Fibroblast of skin of right quadriceps (primary cell): ENCODE measurements at places on chromosomes 6 and 20.

DNA sequence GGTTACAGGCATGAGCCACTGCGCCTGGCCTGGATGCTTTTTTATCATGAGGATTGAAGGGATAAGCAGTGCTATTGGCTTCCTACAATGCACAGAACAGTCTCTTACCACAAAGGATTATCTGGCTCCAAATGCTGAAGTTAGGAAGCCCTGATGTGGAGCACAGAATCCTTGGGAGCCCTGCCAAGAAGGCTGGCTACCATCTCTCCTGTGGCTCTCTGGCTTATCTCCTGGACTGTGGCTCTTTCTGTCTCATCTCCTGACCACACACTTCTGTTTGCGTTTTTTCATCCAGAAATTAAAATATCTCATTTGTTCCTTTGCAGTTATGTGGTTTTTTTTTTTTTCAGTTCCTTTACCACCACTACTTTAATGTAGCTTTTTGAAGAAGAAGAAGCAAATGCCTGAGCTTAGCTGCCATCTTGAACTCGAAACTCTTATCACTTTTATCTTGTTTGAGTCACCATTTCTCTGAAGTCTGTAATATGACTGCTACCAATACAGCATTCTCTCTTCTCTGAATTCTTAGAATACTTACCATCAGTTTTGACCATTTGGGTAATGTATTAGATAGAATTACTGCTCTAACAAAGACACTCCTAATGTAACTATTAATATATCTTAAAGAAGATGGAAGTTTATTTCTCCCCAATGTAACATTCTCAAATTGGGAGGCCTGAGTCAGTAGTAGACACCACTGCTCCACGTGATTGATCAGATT lies 1044.7 kb downstream of the KIF16B start:
- DNase-seq = peak; percentile 27

GRCh38 chr6:69918813-69919475 lies 52.6 kb downstream of the COL19A1 start:
- DNase-seq = no peak

DNA sequence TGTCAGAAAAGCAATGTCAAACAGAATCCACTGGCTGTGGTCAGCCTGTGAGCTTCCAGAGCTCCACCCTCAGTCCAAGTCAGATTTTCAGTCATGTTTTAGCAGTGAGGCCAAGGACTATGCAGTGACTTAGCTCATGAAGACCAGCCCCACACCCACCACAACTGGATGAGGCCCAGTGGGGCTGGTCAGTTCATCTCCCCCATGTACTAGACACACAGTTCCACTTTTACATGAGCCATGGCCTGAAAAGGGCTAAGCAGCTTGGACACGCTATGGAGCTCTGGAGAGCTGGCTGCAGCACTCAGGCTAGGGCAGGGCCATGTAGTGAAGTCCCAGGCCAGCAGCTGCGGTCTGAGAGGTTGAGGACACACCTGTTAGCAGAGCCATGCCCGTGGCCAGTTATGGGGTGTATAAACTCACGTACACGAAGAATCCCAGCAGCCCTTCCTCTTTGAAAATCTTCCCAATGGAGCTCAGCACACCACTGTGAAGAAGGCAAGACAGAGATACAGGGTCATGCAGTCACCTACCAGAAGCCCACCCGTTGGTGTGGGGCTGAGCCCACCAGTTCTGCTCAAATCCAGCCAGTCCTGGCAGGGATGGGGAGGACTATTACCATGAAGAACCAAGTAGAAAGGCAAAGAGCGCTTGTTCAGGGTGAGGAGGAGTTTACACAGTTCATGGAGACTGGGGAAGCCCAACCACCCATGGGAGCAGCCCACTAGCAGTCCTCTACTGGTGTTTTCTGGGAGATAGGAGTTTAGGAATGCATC lies 10.6 kb downstream of the MTCH1 start:
- no peak for DNase-seq

GRCh38 chr6:37530297-37530696 lies 30.6 kb upstream of the CCDC167 start:
- DNase-seq = no peak

GRCh38 chr6:111119571-111120329 lies 32.4 kb downstream of the SLC16A10 start:
- DNase-seq = peak; percentile 29

- no peak for DNase-seq
These were observed 90.7 kb downstream of the KHDC1L start for GRCh38 chr6:73134588-73134987.

- DNase-seq = no peak
These were observed 243.2 kb downstream of the ANKRD60 start for GRCh38 chr20:57985278-57985677.

GRCh38 chr6:16731478-16732051 lies 29.7 kb downstream of the ATXN1 start:
- no peak for DNase-seq

- DNase-seq = no peak
These were observed 391.2 kb downstream of the CDH26 start for GRCh38 chr20:60349418-60349817.

- DNase-seq = peak; percentile 6
These were observed 53.3 kb downstream of the TNFRSF21 start for GRCh38 chr6:47256361-47256760.

- peak; percentile 15 for DNase-seq
These were observed 95.1 kb upstream of the OLIG3 start for GRCh38 chr6:137589067-137589848.

GRCh38 chr6:33620856-33621710 lies at the start of gene ITPR3:
Gene ITPR3 (plus strand): TSS chr6:33621322. CDS start chr6:33621603, 281 bp downstream.
- DNase-seq = peak; percentile 28

DNA sequence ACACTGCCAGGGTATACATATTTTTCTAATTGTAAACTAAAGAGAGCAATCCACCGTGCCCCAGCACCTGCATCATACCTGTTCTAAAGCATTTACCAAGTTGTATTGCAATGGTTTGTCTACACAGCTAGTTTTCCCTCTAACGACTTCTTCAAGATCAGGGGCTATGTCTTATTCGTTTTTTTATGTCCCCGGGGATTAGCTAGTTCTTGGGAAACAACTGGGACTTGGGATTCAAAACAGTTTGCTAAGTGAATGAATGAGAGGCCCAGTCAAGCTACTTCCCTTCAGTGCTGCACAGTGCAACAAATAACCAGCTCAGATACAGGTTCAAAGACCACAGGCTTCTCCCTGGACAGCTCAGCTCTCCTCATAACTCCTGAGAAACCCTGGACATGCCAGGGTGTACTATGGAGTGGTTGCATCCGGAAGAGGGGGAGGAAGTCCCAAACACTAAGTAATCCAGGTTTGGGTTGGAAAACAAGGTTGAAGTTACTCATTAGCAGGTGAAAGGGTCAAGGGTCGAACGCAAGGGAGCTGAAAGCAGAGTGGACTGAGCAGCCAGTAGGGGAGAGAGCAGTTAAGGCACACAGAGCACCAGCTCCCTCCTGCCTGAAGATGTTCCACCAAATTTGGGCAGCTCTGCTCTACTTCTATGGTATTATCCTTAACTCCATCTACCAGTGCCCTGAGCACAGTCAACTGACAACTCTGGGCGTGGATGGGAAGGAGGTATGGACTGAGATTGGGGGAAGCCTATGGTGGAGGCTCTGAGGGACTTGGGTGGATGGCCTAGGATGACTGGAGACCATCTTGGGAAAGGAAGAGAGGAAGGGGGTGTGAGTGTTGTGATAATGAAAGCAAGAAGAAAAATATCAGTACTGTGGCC lies at the start of gene APOM:
APOM (plus strand) TSS at position 546 of the 889 bp plus-strand sequence; CDS start at position 619, 73 bp downstream.
- no peak for DNase-seq

DNA sequence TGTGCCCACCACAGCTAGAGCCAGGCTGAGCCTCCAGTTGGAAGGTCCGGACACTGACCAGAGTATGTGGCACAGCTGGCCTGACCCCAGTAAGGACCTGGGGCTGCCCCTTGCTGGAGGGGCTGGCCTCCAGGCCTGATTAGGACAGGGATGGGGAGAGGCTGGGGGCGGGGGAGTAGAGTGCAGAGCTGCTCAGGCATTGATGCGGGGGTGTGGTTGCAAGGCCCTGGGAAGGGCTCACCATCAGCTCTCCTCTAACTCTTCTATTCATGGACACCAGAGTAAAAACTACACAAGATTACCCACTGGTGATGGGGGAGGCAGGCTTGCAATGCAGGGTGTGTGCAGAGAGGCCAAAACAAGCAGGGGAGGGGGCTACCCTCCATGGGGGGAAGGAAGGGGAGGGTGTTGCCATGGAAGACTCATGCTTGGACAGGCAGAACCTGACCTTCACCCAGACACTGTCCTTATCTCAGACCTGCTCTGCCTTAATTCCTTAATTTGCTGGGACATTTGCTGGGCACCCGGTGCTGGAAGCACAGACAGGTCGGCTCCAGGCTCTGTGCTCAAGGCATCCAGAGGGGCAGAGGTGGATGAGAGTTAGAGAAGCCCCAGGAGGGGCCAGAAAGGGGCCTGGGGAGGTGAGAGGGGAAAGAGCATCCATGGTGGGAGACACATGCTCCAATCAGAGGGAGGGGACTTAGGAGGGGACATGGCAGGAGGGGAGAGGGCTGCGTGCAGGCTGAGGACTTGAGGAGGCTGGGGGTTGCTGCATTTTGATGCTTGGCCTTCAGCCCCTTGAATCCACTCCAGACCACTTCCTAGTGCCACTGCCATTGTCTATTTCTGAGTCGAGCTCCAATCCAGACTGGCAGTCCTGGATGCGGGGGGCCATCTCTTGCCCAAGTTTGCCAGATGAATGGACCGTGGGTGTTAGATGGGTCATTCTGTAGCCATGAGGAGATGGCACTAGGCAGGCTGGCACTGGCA lies 7.6 kb upstream of the EMILIN3 start:
- no peak for DNase-seq

DNA sequence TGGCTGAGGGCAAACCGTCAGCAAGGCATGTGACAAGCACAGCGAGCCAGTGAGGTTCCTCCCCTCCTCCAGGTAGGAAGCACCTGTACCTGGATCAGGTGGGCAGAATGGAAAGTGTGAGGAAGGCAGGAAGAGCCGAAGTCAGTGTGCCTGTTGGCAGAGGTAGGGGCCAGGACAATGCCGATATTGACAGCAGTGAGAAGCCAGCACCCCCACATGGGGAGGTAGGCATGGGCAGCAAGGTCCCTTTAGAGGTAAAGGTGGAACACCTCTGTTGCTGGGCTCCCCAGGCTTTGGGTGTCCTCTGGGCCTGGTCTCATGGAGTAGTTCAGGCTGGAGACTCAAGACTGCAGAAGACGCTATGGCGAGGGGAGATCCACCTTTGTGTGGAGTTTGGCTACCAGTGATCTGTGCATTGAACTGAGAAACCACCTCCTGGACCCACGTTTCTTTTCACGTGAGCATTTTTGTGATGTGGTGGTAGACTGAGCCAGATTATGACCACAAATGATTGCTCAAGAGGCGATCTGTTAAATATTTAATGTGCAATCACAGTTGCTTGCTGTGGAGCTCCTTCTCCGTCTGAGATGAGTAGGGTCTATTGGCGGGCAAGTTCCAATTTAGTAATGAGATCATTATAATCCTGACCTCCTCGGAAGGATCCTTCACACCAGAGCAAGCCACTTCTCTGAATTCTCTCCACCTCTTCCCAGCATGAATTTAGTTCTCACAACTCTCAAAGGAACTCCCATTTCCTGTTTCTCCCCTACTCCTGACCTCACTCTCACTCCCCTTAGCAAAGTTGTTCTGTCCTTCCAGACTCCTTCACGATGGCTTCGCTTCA lies 174.8 kb downstream of the CDH26 start:
- no peak for DNase-seq

GRCh38 chr20:29873946-29874345 lies 1383.5 kb upstream of the DEFB115 start:
- DNase-seq = peak; percentile 37

GRCh38 chr20:2038161-2038560 lies 44.3 kb upstream of the PDYN start:
- DNase-seq = no peak

DNA sequence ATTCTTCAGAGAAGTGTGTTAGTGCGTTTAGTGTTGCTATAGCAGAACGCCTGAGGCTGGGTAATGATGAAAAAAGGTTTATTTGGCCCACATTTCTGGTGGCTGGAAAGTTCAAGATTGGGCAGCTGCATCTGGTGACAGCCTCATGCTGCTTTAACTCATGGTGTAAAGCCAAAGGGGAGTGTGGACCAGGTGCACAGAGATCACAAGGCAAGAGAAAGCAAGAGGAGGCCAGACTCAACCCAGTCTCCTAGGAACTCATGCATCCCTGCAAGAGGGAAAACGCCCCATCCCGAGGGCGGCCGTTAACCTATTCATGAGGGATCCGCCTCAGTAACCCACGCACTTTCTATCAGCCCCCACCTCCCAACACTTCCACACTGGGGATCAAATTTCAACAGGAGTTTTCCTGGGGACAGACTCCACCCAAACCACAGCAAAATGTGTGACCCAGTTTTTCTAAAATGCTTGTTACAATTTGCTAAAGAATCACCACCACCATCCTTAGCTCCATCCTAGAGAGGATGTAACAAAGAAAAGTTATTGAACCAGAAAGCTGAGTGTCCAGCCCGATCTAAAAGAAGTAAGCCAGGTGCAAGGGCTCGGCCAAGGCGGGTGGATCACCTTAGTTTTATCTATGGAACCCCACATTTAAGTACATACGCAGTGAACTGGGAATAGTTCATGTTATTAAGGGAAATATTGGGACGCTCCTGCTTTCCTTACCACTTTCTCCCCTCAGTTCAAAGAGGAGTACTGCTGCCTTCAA lies 164.8 kb downstream of the QKI start:
- DNase-seq = peak; percentile 9

DNA sequence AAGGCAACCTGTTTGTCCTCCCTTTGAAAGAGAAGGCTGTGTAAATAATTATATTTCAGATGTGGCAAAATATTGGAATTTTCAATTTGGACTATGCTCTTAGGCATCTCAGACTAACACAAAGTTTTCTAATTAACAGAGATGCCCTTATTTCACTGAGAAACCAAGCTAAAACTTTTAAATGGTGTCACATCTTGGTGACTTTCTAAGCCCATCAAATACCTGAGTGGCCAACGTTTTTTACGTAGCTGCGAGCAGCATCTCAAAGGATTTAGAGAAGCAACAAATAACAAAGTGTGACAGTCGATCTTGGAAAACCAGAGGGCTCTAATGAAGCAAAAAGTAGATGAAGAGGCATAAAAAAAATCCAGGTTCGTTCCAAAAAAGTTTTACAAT lies 3.4 kb upstream of the HEY2 start:
- no peak for DNase-seq
